ENCODE measurements at places on chromosomes 12 and 14. TPM values are rescaled to one million over a fixed set of nuclear protein-coding genes. Genes with fewer than 3 reads are reported as not detected.

GRCh38 chr14:99441918-99442317 lies 38.7 kb downstream of the SETD3 start:
- no peak for DNase-seq

GRCh38 chr12:102407776-102408486 lies 72.4 kb downstream of the IGF1 start:
- DNase-seq: no peak

The CRIP2 gene
- total RNA-seq: 0.37 TPM

GRCh38 chr12:52539083-52539820 lies 13.7 kb downstream of the KRT71 start:
- no peak for DNase-seq

The MLXIP gene
- 48.0 TPM for total RNA-seq

GRCh38 chr12:6306599-6307220 lies 3.8 kb upstream of the PLEKHG6 start:
- no peak for DNase-seq

The KRT6A gene
- not detected for total RNA-seq
